ENCODE measurements at places on chromosomes 5 and 9.

DNA sequence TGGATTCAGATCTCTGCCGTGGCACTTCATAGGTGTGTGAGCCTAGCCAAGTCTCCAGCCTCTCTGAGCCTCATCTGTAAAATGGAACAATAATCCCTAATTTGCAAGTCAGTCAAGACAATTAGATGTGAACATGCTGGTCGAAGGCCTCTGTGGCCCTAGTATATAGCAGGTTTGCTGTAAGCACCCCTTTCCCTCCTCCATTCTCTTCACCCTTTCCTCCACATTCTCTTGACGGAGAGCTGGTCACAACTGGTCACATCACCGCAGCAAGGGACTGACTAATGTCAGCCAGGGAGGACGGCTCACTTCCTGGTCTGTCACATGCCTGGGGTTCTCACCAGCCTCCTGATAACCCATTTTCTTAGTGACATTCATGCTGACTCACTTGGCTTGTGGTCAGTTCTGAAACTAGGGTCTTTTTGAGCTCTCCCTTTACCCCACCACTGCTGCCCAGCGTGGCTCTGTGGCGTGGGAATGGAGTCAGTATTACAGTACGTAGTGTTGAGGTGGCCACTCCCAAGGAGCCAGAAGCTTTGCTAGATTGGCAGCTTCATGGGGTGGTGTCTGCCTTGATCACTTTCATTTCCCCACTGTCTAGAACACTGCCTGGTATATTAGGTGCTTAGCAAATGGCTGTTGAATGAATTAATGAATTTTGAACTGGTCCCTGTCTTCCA is 47.8 kb downstream of the ERGIC1 start:
- no peak for DNase-seq

DNA sequence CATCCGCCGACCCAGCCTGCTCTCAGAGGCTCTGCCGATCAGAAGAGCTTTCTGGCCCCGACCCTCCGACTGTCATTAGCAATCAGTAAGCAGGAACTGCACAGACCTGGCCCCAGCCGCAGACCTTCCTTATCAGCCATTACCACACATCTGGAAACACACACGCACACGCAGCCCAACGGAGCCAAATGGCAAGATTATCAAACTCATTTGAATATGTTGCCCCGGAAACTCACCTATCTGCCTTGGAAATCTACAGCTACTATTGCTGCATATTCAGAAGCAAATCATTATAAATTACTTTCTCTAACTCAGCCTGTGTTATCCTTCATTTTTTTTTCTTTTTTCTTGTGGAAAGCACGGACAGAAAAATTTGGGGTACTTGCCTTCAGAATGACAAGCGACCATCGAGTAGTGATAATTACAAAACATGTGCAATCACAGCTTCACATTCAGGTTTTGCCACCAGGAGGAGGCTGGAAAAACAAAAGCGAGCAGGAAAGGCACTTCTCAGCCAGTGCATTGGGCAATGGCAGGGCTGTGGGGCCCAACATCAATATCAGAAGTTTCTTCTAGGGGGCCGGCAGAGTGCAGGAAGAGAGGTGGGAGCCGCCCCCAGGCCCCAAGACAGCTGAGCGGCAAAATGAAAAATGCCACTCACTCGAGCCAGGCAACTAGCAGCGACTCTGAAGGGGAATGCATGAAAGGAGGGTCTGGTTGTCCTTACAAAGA is 122.3 kb downstream of the VAV2 start:
- no peak for DNase-seq

GRCh38 chr5:35152733-35153132 is 77.6 kb downstream of the PRLR start:
- DNase-seq = no peak

- no peak for DNase-seq
Measured at GRCh38 chr5:147310059-147310704, 75.4 kb downstream of the STK32A start.

DNA sequence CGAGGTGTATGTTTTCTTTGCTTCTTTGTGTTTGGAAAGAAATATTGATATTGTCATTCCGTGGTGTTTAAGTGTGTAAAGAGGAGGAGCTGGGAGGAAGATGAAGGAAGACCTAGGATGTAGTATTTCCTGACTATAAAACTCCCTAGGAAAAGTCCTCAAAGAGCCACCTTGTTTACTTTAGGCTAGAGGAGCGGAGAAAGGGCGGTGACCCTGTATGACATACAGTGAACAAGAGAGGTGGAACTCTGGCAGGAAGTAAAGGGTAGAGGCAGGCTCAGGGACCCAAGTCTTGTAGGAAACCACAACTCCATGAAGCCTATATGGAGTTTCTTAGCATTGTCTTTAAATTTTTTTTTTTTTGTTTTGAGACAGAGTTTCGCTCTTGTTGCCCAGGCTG is 303.9 kb downstream of the DOCK8 start:
- no peak for DNase-seq

- DNase-seq = no peak
Measured at GRCh38 chr5:68683632-68684036, 410.2 kb upstream of the SLC30A5 start.

- no peak for DNase-seq
Measured at GRCh38 chr9:107481035-107481434, 8.5 kb downstream of the KLF4 start.

- DNase-seq = no peak
Measured at GRCh38 chr5:16455668-16456067, 9.9 kb downstream of the ZNF622 start.

- DNase-seq = no peak
Measured at GRCh38 chr5:151522226-151522625, 68.9 kb downstream of the FAT2 start.

DNA sequence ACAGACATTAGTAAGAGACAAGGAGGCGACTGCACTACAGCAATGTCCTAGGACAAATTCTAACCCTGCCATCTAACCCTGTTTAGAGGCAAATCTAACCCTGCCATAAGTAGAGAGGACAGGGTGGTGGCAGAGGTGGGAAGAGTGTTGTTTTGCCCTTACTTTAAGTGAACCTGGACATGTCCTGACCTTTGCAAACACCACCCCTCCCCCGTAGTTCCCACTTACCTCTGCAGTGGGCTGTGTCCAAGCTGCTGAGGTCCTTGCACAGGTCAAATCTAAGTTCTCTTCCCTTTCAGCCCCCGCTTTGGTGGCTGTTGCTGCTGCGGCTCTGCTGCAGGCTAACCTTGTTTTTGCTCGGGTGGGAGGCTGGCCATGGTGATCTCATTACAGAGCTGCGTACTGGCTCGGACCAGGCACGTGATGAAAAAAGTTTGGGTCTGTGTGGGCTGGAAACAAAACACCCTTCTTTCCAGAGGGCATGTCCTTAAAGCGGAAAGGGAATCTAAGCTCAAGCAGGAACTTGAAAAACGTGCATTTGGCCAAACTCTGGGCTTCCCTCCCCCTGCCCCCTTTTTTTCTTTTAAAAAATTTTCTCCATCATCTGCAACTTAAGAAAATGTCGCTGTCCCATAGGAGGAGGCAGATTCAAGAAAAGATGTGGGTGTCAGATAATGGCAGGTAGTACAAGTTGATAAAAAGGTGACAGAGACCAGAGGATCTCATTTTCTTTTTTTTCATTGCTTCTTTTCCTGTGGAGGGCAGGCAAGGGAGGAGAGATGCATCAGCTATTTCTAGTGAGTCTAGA is at the start of gene FAXDC2:
Gene FAXDC2, minus strand, starts transcription at position 349 of the 808 bp plus-strand sequence. CDS start 12,425 bp downstream, outside the sequence.
- DNase-seq = no peak

GRCh38 chr5:138625134-138625533 is 49.9 kb upstream of the HSPA9 start:
- no peak for DNase-seq

DNA sequence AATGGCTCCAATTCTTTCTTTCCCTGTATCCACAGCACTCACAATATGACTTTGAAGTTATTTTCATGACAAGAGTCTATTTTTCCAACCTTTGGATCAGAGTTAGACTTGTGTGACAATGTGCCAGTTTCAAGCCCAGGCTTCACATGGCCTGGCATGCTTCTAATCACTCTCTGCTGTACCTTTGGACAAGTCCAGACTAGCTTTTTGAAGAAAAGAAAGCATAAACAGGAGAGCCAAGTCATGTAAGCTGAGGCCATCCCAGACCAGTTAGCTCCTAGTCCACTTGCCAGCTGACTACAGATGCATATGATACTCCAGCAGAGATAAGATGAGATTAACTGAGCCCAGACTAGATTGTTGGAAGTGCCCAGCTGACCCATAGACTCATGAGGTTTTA is 513.6 kb upstream of the C9orf72 start:
- no peak for DNase-seq

DNA sequence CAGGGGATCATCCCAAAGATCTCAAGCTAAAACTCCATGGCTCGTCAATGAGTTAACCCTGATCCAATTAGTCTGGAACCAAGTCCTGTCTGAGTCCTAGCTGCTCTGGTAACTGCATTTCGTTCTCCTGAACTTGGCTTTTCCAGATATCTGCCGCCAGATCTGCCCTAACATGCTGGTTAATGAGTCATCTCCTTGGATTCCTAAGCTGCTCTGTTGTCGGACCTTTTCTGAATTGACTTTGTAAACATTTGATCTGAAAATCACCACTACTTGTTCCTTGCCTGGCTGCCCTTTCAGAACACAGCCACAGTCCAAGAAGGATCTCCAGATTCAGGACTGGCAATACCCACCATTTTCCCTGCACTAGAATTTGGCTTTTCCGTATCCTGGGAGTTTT is 473.0 kb downstream of the ZSWIM6 start:
- no peak for DNase-seq

- no peak for DNase-seq
Measured at GRCh38 chr5:177123789-177124485, 9.6 kb upstream of the NSD1 start.

GRCh38 chr5:138955013-138955660 is 80.0 kb upstream of the LRRTM2 start:
- no peak for DNase-seq

DNA sequence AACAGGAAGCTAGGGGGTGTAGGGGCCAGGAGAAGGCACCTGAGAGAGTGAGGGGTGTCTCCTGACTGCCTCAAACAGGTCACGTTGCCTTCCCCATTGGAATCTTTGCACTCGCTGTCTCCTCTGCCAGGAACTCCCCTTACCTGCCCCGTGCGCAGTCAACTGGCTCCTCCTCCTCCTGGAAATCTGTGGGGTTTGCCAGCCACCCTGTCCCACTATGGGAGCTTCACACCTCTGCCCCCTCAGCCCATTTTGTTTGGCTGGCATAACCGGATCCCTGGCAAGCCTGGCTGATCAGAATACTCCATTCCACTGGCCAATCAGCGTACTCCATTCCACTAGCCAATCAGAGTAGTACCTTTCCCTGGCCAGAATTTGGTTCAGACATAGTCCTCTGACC is 10.4 kb upstream of the SLC34A1 start:
- DNase-seq = no peak

Measured in activated CD8-positive, alpha-beta memory T cell treated with anti-CD3 and anti-CD28 coated beads, Interleukin-2, amount 50 U/mL, for 4 hours (primary cell).